ENCODE measurements at places on chromosomes 16 and 17.

- DNase-seq = no peak
Measured at GRCh38 chr17:39709998-39710964, 10.4 kb downstream of the ERBB2 start.

- DNase-seq = no peak
Measured at GRCh38 chr17:63950940-63951907, 19.1 kb upstream of the CD79B start.

DNA sequence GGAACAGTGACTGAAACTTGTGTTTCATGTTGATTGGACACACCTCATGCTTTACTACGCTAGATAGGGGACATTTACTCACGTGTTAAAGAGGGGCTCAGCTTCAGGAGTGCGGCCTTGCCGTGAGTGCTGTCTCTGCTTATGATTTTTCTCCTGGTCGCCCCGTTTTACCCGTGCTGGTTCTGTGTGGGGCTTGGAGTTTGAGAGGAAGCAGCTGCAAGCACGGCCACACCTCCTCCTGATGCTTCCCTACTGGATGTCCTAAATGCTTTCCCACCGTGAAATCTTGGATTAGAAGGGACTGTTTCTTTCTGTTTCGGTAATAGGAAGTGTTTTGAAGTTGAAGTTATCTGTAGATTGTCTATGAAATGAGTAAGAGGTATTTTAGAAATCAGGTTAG lies 54.0 kb upstream of the ZNF750 start:
- no peak for DNase-seq

DNA sequence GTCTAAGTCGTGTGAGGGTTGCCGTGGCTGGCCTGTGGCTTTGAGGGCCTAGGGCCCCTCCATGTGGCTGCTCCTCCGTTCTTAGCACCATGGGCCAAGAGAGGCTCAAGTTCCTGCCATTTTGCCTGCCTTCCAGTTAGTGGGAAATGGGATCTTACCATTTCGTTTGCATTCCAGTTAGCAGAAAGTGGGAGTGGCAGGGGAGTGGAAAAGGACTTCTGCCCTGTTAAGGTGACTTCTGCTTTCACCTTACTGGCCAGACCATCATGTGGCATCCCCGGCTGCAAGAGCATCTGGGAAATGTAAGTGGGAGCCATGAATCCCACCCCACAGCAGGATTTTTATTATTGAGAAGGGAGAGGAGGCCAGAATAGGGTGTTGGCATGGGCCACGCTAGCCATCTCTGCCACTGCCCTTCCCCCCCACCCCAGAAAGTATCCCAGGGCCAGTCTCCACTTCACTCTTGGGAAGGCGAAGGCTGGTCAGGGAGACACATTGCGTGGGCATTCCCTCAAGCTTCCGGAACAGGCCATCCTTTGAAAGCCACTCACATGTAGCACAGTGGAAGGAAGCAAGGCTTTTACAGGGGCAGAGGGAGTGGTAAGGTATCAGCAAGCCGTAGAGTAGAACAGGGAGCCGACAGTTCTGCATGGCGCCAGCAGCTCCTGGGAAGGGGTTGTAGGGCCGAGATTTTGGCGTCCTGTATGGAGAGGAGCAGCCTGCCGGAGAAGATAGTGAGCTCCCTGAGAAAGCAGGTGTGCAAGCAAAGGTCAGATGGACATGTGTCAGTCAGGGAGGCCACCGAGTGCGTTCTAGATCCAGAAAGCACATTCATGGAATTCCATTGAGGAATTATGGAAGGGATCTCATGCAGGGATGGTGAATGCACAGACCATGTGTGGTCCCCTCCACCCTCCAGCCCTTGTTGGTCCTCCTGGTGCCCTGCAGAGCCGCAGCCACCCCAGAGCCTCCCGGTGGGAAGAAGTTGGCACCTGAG lies 33.4 kb downstream of the CMIP start:
- DNase-seq = no peak

GRCh38 chr16:17027488-17028129 lies 443.2 kb downstream of the XYLT1 start:
- no peak for DNase-seq

DNA sequence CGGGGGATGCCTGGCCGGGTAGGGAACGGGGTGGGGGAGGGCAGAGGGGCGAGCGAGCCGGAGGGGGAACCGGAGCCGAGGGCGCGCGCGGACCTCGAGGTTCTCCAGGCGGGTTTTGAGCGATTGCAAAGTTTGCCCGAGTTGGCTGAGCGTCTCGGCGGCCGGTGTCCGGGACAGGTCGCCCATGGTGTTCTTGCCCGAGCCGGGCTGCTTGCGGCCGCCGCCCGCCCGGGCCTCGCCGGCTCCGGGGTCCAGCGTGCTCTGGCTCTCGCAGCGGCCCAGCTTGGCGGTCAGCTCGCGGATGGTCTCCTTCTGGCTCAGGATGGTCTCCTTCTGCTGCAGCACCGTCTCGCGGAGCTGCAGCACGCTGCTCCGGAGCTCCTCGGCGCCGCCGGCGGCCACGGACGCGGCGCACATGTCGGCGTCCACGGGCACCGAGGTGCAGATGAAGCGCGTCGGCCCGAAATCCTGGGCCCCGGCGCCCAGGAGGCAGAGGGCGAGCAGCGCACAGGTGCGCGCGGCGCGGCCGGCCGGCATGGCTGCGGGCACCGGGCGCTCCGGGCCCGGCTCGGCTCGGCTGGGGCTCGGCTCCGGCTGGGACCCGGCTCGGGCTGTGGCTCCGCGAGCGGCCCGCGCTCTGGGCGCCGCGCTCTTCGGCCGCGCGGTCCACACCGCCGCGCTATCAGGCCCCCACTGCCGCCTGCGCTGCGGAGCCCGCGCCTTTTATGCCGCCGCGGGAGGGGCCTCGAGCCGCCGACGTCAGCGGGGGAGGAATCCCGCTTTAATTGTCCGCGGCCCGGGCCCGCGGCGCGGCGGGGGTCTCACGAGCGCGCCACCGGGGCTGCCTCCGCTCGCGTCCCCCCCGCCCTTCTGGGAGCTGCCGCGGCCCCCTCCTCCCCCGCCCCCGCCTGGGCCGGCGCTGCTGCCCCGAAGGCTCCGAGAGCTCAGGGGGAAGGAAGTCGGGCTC lies at the start of gene NPTX1:
NPTX1 (minus strand) TSS at position 698 of the 967 bp plus-strand sequence; CDS start at position 537, 161 bp downstream.
- DNase-seq = peak; percentile 70

DNA sequence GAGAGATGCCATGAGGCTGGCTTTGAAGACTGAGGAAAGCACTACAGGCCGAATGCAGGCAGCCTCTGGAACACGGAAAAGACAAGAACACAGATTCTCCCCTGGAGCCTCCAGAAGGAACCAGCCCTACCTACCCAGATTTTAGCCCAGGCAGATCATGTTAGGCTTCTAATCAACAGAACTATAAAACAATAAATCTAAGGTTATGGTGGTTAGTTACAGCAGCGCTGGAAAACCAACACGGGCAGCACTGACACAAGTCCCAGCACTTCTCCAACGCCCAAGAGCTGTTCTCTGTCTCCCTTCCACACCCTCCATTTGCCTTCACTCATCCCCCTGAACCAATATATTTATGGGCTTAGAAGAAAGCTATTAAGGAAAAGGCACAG lies 7.5 kb downstream of the ANKRD11 start:
- DNase-seq = no peak

GRCh38 chr17:79997011-79997660 lies 38.5 kb downstream of the TBC1D16 start:
- no peak for DNase-seq

DNA sequence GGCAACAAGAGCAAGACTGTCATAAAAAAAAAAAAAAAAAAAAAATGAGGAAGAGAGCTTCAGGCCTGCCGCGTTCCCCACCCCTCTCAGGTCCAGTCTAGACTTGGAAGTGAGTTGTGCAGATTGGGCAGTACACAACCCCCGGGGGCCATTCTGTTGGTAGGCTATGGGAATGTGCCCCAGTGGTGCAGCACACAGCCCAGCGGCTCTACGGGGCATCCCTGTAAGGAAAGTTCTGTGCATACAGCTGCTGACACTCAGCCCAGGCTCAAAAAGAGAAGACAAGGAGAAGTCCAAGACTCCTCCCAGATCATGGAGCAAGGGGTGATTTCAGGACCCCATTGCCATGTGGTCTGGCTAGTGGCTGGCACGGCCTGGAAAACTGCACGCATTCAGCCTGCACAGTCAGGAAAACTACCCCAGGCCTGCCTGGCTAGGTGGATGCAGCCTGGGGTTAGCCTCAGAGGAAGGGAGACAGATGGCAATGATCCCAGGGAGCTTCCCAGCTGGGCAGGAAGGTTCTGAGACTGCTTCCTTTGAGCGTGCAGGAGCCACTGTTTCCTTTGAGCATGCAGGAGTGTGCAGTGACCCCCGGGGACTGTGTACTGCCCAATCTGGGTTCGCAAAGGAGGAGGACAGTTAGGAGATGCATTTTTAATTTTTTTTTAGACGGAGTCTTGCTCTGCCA lies 44.8 kb downstream of the PECAM1 start:
- DNase-seq = no peak

DNA sequence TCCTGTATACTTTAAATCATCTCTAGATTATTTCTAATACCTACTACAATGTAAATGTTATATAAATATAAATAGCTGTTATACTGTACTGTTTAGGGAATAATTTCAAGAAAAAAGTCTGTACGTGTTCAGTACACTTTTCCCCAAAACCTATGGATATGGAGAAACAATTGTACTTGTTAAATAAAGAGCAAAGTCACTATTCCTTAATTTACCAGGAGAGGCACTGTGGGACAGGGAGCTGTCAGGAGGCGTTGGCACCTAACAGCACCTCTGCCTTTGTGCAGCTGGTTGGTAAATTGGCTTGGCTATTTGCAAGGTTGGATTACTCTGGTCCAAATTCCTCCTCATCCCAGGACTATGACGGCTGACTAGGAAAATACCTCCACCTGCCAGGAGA lies 28.0 kb downstream of the CRHR1 start:
- no peak for DNase-seq

GRCh38 chr16:85963753-85964285 lies 64.9 kb downstream of the IRF8 start:
- DNase-seq = no peak

GRCh38 chr16:69934044-69934443 lies 17.1 kb upstream of the CLEC18A start:
- no peak for DNase-seq

DNA sequence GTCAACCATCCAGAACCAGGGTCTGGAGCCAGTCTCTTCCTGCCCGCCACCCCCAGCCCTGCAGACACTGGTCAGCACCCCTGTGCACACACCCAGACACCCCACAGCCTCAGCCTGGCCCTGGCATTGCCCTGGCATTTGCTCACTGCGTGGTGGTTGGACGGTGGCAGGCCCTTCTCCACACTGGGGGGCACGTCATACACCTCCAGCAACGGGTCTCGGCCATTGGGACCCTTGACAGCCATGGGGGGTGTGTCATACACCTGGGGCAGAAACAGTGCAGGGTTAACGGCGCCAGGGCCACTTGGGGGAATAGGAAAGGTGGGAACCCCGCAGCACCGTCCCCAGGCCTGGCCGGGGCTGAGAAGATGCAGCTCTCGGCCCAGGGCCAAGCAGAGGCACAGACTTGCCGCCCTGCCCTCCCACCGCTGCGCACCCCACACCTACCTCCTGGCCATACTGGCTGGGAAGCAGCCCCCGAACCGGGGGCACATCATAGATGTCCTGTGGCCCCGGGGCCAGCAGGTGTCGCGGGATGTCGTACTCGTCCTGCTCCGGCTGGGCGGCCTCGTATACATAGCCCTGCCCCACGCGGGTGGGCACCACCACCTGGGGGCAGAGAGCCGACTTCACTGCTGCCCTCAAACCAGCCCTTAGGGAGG lies 14.6 kb downstream of the BCAR1 start:
- DNase-seq = no peak

DNA sequence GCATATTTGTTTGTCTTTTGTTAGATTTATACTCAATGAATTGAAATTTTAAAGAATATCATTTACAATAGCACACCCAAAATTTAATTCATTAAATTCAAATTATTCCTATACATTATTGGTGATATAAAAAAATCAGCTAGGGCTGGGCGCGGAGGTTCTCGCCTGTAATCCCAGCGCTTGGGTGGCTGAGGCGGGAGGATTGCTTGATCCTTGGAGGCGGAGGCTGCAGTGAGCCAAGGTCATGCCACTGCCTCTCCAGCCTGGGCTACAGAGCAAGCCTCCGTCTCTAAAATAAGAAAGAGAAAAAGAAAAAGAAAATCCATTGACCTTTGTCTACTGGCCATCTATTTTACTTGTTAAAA lies 4.5 kb upstream of the PRDM7 start:
- no peak for DNase-seq

- no peak for DNase-seq
Measured at GRCh38 chr16:74472010-74472409, 50.7 kb upstream of the CLEC18B start.

DNA sequence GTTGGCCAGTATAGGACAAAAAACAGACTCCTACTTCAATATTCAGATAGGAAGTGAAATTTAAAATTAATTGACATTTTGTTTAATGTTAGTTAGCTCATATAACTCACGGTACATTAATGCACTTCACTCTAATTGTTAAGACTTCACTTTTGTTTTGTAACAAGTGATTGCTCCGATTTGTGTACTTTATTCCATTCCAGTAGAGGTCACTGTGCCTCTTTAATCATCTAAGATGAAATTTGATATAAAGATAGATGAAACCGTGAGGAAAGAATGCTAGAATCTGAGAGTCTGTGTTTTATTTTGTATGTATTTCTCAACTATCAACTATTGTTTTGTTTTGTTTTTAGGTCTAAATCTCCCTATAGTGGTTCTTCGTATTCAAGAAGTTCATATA lies 29.0 kb downstream of the RBBP6 start:
- DNase-seq = no peak

GRCh38 chr16:71360378-71360777 lies 1.9 kb downstream of the CALB2 start:
- no peak for DNase-seq

DNA sequence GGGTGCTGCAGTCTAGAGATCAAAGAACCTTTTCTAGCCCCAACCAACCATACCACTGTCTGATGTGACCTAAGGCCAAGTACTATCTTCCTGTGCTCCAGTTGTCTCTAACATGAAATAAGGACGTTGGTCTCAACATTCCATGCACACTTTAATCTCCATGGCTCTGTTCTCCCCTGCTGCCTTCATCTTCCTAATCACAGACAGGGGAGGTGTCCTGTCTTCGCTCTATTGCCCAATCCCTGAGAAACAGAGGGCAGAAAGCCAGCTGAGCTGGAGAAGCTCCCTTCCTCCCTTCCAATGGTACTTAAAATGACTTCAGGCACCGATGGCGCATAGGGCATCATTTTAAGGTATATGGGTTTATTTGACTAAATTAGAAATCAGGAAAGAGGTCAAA lies 148.9 kb upstream of the GNAO1 start:
- no peak for DNase-seq

DNA sequence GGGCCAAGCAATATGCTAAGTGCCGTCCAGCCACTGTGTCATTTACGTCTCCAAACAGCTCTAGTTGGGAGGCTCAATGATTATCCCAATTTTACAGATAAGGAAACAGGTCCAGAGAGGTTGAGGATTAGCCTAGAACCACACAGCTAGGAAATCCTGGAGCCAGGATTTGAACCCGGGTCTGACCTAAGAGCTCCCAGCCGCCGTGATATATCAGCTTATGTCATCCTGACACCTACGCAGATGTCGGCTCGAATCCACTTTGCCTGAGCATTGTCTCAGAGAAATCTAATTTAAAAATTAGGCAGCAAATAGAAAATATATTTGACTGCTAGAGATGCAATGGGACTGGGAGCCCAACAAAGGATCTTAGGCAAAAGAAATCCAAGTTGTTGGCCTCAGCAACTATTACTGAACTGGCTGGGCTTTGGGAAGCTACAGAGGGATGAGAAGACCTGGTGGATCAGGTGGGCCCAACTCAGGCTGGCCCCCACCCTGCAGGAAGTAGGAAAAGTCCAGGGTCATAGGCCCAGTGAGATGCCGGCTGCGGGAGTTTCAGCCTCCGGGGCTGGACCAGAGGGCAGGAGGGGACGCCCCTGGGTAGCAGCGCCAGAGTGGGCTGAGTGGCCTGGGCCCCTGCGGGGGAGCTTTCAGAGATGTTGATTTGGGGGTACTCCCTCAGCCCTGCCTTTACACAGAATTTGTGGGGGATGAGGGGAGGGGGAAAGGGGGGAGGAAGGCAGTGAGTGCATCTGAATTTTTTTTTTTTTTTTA lies 35.1 kb upstream of the IL21R start:
- no peak for DNase-seq

Measured in retina (tissue), 1 donor.